ENCODE measurements at places on chromosomes 3 and 15. TPM values are rescaled to one million over a fixed set of nuclear protein-coding genes. Genes with fewer than 3 reads are reported as not detected.

Gene SLC51B
- 21.2 TPM for total RNA-seq

Gene SPSB4
- total RNA-seq: 0.14 TPM

Gene C15orf39
- total RNA-seq: 31.7 TPM

Gene CHDH
- total RNA-seq: 3.3 TPM

Gene ZNF774
- total RNA-seq: 1.2 TPM

Gene SLC2A2
- total RNA-seq: not detected

Gene EPHA6
- not detected for total RNA-seq

Data from A549 treated with GW870086 at 1 μM for 4 hours (cell line).